ENCODE measurements at places on chromosomes 1 and 21. TPM values are rescaled to one million over a fixed set of nuclear protein-coding genes. Genes with fewer than 3 reads are reported as not detected.

DNA sequence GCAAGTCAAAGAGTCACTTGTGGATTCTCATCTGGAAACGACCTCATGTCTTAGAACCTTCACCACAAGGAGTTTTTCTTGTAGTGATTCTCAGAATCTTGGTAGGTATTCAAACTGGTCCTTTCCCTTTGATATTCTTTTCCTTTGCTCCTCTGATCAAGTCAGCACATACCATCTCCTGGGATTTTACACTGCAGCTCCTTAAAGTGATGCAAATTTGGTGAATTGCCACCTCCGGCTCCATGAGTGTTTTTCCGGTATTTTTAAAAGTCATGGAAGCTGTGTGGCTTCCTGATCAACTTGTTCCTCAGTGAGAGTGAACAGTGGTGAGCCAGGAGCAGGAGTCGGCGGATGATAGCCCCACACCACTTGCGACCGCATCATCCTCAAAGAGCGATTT is 182.1 kb upstream of the DAB1 start:
- DNase-seq = no peak

DNA sequence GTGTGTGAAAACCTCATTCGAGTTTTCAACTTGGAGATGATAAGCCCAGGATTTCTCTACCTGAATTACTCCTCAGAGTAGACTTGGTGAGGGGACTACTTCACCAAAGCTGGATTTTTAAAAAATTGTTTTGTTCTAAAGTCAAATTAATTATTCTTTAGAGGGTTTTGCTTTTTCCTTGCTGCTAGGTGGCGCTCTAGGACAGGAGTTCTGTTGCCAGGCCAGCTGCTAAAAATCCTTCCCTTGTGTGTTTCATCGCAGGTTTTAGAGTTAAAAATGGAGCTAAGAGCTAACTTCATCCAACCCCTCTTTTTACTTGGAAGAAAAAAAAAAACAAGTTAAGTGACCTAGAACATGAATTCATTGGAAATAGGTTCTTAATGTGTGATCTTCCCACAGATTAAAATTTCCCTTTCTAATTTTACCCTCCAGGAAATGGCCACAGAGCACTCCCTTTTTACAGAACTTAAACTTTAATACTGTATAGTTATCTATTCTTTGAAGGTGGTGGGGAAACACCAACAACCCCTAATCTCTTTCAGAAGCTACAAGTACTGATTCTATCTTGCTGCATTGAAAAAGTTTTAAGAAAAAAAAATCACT is 36.7 kb upstream of the FAM163A start:
- DNase-seq = peak; percentile 55

PKLR gene
- not detected for total RNA-seq

ANKRD34A gene
- total RNA-seq = 0.24 TPM

FCAMR gene
- not detected for total RNA-seq

All from pancreas (tissue), 10 donors.